ENCODE measurements at places on chromosomes 4 and X. TPM values are rescaled to one million over a fixed set of nuclear protein-coding genes. Genes with fewer than 3 reads are reported as not detected.

DNA sequence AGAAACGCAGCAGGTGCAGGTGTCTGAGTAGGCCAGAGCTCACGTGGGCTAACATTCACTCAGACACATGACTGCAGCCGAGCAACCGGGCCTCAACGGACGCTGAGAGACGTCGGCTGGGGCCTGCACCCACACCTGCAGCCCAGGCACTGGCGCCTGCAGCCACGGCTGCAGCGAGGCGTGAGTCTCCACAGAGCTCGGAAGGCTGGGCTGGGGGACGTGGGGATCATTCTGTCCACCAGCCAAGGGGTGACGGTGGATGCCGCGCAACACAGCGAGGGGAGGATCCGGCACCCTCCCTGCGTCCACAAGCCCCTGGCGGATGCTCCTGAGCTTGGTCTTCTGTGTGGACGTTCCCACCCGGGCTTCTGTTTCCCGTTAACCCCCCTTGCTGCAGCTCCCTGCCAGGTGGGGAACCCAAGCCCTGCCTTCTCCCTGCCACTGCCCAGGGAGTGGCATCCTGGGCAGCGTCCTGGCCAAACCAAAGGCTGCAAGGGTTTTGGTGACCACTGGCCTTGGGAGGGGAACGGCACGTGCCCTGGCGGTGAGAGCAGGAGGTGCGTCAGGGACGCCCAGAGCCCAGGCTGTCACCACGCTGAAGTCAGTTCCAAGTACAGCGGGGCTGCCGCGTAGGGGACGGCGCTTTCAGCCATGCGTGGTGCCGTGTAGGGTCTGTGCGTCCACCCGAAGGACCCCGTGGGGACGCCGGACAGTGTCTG lies 16.3 kb downstream of the PPP2R3B start:
- peaks cover 59% of the 10 kb centered on the region for H3K4me1 ChIP-seq
- H3K36me3 ChIP-seq, result peaks cover 10% of the 10 kb centered on the region
- peak overlapping the region; percentile 66 for H3K4me3 ChIP-seq
- peak; percentile 90 for DNase-seq

DNA sequence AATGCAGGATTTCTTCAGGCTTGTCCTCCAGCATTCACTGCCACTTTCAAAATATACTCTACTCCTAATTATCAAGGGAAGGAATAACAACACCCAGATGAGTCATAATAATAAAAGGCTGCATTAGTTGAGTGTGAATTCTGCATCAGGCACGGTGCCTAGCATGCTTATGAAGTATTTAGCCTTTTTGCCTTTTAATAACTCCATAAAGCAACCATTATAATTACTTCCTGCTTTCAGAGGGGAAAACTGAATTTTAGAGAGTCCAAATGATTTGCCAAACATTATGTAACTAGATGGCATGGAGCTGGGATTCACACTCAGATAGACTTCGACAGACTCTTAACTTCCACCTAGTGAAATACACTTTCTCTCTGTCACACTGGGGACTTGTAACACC lies 2365.5 kb downstream of the PCDH7 start:
- H3K4me3 ChIP-seq, result no peak overlapping the region
- H3K4me1 ChIP-seq, result no peaks in the 10 kb centered on the region
- no peaks in the 10 kb centered on the region for H3K36me3 ChIP-seq
- no peak overlapping the region for H3K27ac ChIP-seq
- no peak for DNase-seq

- H3K27ac ChIP-seq, result no peak overlapping the region
- H3K4me1 ChIP-seq, result no peaks in the 10 kb centered on the region
- no peak for DNase-seq
- no peaks in the 10 kb centered on the region for H3K36me3 ChIP-seq
- no peak overlapping the region for H3K4me3 ChIP-seq
These were observed 56.7 kb downstream of the DOCK11 start for GRCh38 chrX:118552121-118552900.

- DNase-seq, result no peak
- H3K4me1 ChIP-seq, result no peaks in the 10 kb centered on the region
- H3K27me3 ChIP-seq, result no peaks in the 10 kb centered on the region
- no peak overlapping the region for H3K4me3 ChIP-seq
- no peak overlapping the region for H3K27ac ChIP-seq
These were observed 107.4 kb upstream of the STOX2 start for GRCh38 chr4:183797445-183798300.

DNA sequence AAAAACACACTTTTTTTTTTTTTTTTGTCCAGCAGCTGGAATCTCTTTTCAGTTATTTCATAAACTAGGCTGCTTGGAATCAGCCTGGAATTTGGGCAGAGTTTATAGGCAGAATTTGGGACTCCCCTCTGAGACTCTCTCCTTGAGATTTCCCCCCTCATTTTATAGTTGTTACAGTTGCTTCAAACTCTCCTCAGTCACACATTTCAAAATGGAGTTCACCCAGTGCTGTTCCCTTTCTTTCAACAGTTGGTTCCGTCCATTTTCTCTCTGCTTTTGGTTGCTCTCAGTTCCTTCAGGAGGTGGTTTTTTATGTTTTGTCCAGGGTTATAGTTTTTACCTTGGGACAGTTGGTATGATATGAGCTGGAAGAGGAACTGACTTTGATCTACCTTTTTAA lies 27.5 kb downstream of the NSD2 start:
- DNase-seq, result peak; percentile 75
- H3K4me3 ChIP-seq, result no peak overlapping the region
- peaks cover 22% of the 10 kb centered on the region for H3K36me3 ChIP-seq
- H3K27me3 ChIP-seq, result no peaks in the 10 kb centered on the region
- peak overlapping the region; percentile 49 for H3K27ac ChIP-seq

GRCh38 chrX:131595120-131595519 lies 51.2 kb downstream of the OR13H1 start:
- no peak overlapping the region for H3K27ac ChIP-seq
- H3K36me3 ChIP-seq, result no peaks in the 10 kb centered on the region
- H3K4me3 ChIP-seq, result no peak overlapping the region
- no peaks in the 10 kb centered on the region for H3K4me1 ChIP-seq
- no peak for DNase-seq
- H3K27me3 ChIP-seq, result no peaks in the 10 kb centered on the region

GRCh38 chr4:153963216-153963615 lies 174.3 kb upstream of the SFRP2 start:
- H3K36me3 ChIP-seq, result no peaks in the 10 kb centered on the region
- H3K4me1 ChIP-seq, result no peaks in the 10 kb centered on the region
- no peak for DNase-seq
- H3K27ac ChIP-seq, result no peak overlapping the region
- peaks cover 4% of the 10 kb centered on the region for H3K27me3 ChIP-seq
- no peak overlapping the region for H3K4me3 ChIP-seq

DNA sequence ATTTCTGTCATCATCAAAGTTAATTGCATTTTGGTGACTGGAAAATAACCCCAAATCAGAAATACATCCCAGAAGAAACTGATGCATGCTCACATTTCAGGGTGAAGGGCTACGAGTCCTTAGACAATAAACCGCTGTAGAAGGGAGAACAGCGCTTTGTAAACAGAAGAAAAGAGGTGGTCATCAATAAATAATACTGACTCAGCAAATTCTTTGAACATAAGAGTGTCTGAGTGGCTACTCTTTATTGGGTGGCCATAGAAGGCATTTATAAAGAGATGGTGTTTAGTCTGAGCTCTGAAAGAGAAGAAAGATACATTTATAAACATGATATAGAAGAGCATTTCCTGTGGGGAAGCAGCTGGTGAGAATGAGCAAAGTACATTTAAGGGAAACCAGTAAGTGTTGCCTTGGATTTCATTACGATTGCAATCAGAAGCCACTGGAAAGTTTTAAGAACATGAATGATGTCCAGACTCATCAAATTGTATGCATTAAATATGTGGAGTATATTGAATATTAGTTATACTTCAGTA lies 246.9 kb upstream of the GIMD1 start:
- H3K4me1 ChIP-seq, result no peaks in the 10 kb centered on the region
- H3K4me3 ChIP-seq, result no peak overlapping the region
- no peaks in the 10 kb centered on the region for H3K27me3 ChIP-seq
- DNase-seq, result no peak
- H3K27ac ChIP-seq, result no peak overlapping the region
- H3K36me3 ChIP-seq, result no peaks in the 10 kb centered on the region

- no peak overlapping the region for H3K27ac ChIP-seq
- H3K36me3 ChIP-seq, result no peaks in the 10 kb centered on the region
- no peaks in the 10 kb centered on the region for H3K27me3 ChIP-seq
- no peaks in the 10 kb centered on the region for H3K4me1 ChIP-seq
- no peak overlapping the region for H3K4me3 ChIP-seq
These were observed 292.9 kb downstream of the TLL1 start for GRCh38 chr4:166165829-166166420.

- H3K4me1 ChIP-seq, result no peaks in the 10 kb centered on the region
- H3K4me3 ChIP-seq, result no peak overlapping the region
- DNase-seq, result no peak
- H3K27ac ChIP-seq, result no peak overlapping the region
- H3K36me3 ChIP-seq, result no peaks in the 10 kb centered on the region
These were observed 36.4 kb upstream of the GPR174 start for GRCh38 chrX:79107891-79108718.

- DNase-seq, result no peak
- H3K4me1 ChIP-seq, result no peaks in the 10 kb centered on the region
- H3K27ac ChIP-seq, result no peak overlapping the region
- no peak overlapping the region for H3K4me3 ChIP-seq
These were observed 42.1 kb downstream of the ZCCHC13 start for GRCh38 chrX:74346088-74346487.

GRCh38 chr4:56976837-56977320 lies 527 bp downstream of the NOA1 start:
- H3K4me3 ChIP-seq, result peak overlapping the region; percentile 99
- peaks cover 46% of the 10 kb centered on the region for H3K36me3 ChIP-seq
- peaks cover 32% of the 10 kb centered on the region for H3K4me1 ChIP-seq
- no peaks in the 10 kb centered on the region for H3K27me3 ChIP-seq
- H3K27ac ChIP-seq, result no peak overlapping the region
- DNase-seq, result peak; percentile 74

DNA sequence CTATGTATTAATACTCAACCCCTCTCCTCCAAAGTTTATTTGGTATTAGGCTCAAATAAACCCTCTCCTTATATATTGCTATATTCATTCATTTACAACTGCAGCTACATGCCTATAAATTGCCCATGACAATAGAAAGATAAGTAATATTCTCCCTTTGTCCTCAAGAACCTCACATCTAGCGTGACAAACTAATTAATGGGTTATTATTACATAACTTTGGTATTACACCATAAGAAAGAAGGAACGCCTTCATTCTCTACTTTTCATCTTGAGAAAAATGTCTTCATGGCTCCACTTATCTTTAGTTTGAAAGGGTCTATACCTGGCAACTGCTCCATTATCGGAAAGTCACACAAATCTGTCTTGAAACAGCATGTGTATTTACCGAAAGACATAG lies 157.7 kb upstream of the RASGEF1B start:
- peaks cover 14% of the 10 kb centered on the region for H3K4me1 ChIP-seq
- H3K27me3 ChIP-seq, result no peaks in the 10 kb centered on the region
- DNase-seq, result no peak
- no peak overlapping the region for H3K4me3 ChIP-seq
- H3K36me3 ChIP-seq, result no peaks in the 10 kb centered on the region

GRCh38 chr4:10784621-10785020 lies 100.1 kb upstream of the CLNK start:
- H3K36me3 ChIP-seq, result no peaks in the 10 kb centered on the region
- DNase-seq, result no peak
- no peaks in the 10 kb centered on the region for H3K27me3 ChIP-seq
- no peaks in the 10 kb centered on the region for H3K4me1 ChIP-seq

DNA sequence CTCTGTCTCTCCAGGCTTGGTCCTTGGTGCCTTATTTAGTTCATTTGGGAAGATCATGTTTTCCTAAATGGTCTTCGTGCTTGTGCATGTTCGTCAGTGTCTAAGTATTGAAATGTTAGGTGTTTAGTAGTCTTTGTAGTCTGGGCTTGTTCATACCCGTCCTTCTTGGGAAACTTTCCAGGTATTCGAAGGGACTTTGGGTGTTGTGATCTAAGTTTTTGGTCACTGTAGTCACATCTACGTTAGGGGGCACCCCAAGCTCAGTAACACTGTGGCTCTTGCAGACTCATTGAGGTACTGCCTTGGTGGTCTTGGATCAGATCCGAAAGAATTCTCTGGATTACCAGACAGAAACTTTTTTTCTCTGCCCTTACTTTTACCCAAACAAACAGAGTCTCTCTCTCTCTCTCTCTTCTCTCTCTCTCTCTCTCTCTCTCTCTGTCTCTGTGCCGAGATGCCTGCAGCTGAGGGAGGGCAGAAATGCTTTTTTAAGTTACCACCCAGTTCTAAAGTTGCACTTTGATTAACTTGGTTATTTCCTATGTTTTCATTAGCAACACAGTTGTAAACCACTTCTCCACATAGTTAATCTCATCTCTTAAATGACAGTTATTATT lies 67.6 kb upstream of the SLC7A3 start:
- no peak overlapping the region for H3K4me3 ChIP-seq
- peak; percentile 70 for DNase-seq
- no peaks in the 10 kb centered on the region for H3K36me3 ChIP-seq
- no peaks in the 10 kb centered on the region for H3K27me3 ChIP-seq
- H3K4me1 ChIP-seq, result no peaks in the 10 kb centered on the region

- H3K27ac ChIP-seq, result no peak overlapping the region
- no peaks in the 10 kb centered on the region for H3K4me1 ChIP-seq
- no peak overlapping the region for H3K4me3 ChIP-seq
- no peak for DNase-seq
- H3K36me3 ChIP-seq, result no peaks in the 10 kb centered on the region
These were observed 32.1 kb upstream of the GK start for GRCh38 chrX:30620980-30621618.

- peak overlapping the region; percentile 30 for H3K4me3 ChIP-seq
- H3K4me1 ChIP-seq, result peaks cover 25% of the 10 kb centered on the region
- H3K27ac ChIP-seq, result no peak overlapping the region
- H3K27me3 ChIP-seq, result no peaks in the 10 kb centered on the region
These were observed 53.6 kb downstream of the PCDH19 start for GRCh38 chrX:100356351-100356896.

GRCh38 chr4:25358515-25359275 lies 18.4 kb upstream of the ANAPC4 start:
- H3K27me3 ChIP-seq, result no peaks in the 10 kb centered on the region
- no peak for DNase-seq
- H3K4me3 ChIP-seq, result no peak overlapping the region
- no peaks in the 10 kb centered on the region for H3K36me3 ChIP-seq

- H3K4me1 ChIP-seq, result peaks cover 6% of the 10 kb centered on the region
- no peaks in the 10 kb centered on the region for H3K27me3 ChIP-seq
- H3K4me3 ChIP-seq, result no peak overlapping the region
- peak; percentile 84 for DNase-seq
- H3K36me3 ChIP-seq, result no peaks in the 10 kb centered on the region
These were observed 6.8 kb upstream of the ANOS1 start for GRCh38 chrX:8738588-8739189.

The PDCL2 gene
- total RNA-seq, result not detected

The HOPX gene
- total RNA-seq, result not detected

The MAGED4B gene
- total RNA-seq, result not detected

The TMLHE gene
- 36.2 TPM for total RNA-seq

The DNAAF6 gene
- total RNA-seq, result not detected

The ARSH gene
- total RNA-seq, result not detected

The PLAC1 gene
- total RNA-seq, result not detected

The ARL13A gene
- total RNA-seq, result not detected

The MAGEA4 gene
- total RNA-seq, result not detected
